BE2C (cell line): ENCODE measurements at places on chromosomes 5 and 9.

DNA sequence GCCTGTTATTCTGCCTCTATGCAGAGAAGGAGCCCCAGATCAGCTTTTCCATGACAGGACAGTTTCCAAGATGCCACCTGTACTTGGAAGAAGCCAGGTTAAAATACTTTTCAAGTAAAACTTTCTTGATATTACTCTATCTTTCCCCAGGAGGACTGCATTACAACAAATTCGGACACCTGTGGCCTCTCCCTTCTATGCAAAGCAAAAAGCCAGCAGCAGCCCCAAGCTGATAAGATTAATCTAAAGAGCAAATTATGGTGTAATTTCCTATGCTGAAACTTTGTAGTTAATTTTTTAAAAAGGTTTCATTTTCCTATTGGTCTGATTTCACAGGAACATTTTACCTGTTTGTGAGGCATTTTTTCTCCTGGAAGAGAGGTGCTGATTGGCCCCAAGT, 301 bp upstream of the IL4 start:
- DNase-seq, result no peak

GRCh38 chr5:15690611-15691010, 190.6 kb downstream of the FBXL7 start:
- no peak for DNase-seq

DNA sequence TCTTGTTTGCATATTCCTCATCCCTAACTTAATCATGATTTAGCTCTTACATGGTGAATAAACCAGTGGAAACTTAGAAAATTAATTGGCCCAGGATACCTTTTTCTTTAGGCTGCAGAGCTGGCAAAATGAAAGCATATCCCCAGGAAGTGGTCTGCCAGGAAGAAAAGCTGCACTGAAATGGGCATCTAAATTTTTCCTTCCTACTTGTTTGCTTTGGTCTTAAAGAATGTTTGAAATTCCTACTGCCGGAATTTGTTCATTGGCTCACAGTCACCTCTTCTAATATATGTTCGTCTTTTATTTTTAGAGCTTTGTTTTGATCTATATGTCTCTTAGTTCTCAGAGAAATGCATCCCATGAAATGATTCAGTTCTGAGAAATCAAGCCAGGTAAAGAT, 113.2 kb upstream of the ELL2 start:
- no peak for DNase-seq

- no peak for DNase-seq
Observed at GRCh38 chr9:136043441-136043991, 51.6 kb downstream of the NACC2 start.

DNA sequence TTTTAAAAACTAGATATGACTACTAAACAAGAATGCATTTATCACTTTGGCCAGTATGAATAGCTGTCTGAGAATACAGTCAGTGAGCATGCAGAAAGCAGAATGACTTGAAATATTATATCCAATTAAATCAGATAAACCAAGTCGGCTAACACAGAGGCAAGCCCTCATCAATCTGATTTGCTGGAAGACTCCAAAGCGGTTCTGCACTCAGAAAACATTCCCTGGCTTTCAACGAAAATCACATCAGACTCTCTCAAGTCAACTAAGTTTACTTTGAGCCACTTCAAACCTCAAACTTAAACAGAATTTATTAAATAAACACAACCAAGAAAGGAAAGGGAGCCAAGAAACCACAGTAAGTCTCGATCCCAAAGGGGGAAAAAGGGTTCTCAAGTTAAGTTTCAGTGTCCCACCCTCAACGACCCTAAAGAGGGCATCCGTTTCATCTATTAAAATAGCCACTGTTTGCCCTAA, 1.4 kb downstream of the MYO10 start:
- no peak for DNase-seq

DNA sequence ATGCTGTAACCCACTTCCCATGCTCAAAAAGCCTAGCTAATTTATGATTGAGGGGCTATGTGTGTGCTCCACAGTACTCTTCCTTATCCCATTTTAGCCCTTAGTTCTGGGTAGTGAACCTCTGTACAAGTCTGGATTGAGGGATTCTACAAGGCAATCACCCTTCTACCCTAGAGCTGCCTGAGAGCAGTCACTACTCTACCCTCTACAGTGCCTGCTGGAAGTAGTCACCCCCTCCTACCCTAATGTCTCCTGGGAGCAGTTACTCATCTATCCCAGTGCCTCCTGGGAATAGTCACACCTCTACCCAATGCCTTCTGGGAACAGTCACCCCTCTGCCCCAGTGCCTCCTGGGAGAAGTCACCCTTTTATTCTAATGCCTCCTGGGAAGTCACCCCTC, 150.6 kb downstream of the ATP10B start:
- DNase-seq, result no peak

DNA sequence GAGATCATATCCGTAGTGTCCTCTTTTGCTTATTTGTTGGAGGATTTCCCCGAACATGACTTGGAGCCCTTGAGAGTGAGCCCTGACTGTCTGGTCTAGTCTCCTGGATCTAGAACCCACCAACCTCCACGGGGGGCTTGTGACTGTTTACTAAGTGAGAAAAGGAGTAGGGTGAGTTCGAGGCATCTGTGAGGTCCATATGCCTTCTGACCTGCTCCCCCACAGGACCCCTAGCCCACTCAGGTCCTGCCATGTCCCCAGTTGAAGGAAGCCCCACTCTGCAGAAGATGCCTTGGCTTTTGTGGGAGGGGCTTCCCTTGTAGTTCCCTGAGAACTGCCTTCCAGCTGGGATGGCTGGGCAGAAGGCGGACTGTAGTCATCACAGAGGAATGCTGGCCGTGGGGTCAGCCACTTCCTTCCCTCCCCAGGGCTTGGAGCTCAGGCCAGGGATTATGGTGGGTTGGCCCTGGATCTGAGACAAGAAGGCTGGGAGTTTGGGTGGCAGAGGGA, 7.0 kb upstream of the IRF1 start:
- DNase-seq, result no peak

DNA sequence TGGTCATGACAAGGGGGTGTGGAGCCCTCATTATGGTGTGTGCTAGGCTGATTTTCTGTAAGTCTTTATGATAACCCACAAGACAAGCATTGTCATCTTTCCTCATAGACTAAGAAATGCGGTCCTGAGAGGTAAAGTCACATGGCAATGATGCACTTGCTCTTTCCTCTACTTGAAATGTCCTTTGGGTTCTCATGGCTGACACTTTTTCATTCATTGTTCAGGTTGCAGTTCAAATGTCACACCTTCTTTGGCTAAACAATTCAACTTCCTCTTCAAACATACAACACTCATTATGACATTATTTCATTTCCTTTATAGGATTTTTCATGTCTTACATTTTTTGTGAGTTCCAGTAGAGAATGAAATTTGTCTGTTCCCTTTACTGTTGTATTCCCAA, 323.6 kb upstream of the PRR16 start:
- DNase-seq, result no peak

DNA sequence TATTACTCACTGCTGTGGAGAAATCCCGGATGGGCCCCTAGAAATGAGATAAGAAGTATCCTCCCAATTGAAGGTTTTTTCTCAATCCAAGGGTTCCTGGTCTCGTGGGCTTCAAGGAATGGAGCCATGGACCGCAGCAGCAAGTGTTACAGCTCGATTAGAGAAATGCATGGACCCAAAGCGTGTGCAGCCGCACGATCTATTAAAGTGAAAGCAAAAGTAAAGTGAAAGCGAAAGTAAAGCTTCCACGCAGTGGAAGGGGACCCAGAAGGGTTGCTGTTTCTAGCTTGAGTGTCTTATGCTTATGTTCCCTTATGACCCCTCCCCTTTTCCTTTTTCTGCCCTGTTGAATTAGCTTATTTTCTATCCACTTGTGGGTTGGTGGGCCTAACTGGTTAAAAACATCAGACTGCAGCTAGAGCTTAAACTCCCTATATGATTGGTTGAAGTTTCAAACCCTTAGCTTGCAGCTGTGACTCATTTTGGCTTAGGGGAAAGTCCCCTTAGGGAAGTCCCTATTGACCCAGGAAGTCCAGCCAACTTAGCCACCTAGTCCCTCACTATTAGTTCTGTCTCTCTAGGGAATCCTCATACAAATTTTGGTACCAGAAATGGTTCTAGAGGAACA, 1111.8 kb downstream of the TAF11L14 start:
- no peak for DNase-seq

- DNase-seq, result no peak
Observed at GRCh38 chr5:94505327-94506068, 112.9 kb downstream of the KIAA0825 start.

GRCh38 chr5:103425686-103426454, 136.7 kb downstream of the NUDT12 start:
- DNase-seq, result no peak

DNA sequence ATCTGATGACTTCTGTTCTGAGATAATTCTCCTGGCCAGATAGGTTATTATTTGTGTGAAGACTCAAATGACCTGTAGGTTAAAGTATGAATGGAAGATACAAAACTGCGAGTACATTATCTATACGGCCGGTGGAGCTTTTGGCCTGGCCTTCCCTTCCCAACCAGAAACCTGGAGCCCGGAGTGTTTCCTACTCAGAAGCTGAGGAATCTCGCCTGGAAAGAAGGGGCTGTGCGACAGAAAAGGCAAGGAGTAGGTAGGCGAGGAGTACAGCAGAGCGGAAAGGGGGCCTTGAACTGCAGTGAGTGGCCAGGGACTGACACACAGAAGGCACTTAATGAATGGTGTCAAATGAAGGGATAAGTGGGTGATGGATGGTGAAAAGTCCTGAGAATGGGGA, 34.6 kb downstream of the ANGPTL2 start:
- DNase-seq, result no peak

DNA sequence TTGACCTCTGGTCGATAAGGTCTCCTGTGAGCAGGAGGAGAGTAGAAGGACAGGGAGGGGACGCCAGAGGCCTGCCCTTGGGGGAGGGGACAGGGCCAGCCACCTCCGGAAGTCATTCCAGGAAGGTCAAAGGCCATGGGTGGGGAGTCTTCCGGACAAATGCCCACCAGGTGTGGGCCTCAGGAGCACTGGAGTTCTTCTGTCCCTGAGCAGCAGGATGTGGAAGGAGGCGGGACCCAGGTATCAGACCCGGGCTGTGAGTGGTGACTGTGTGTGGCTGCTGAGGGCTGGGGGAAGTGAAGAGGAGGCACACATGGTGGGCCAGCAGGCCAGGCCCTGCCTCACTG, 13.9 kb downstream of the FGF18 start:
- DNase-seq, result no peak

GRCh38 chr5:177176175-177176711, 42.7 kb downstream of the NSD1 start:
- DNase-seq, result no peak

- no peak for DNase-seq
Observed at GRCh38 chr5:57715296-57715695, 232.7 kb upstream of the ACTBL2 start.

DNA sequence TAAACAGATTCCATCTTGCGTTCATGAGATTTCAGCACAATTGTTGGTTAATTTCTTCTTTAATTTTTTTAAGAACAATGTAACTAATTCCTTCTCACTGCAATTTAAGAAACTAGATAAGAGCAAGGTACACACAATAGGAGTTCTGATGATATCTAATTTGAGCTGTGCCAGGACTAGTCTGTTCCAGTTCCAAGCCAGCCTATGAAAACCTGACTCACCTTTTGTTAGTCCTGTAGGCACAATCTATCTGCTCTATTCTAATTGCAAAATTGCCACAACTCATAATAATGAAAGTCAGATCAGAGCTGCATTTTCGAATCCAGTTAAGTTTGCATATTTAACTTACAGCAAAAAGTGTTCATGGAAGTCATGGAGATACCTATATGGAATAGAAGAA, 494.1 kb upstream of the TUSC1 start:
- no peak for DNase-seq

- DNase-seq, result no peak
Observed at GRCh38 chr5:135386096-135386495, 12.9 kb downstream of the MACROH2A1 start.

DNA sequence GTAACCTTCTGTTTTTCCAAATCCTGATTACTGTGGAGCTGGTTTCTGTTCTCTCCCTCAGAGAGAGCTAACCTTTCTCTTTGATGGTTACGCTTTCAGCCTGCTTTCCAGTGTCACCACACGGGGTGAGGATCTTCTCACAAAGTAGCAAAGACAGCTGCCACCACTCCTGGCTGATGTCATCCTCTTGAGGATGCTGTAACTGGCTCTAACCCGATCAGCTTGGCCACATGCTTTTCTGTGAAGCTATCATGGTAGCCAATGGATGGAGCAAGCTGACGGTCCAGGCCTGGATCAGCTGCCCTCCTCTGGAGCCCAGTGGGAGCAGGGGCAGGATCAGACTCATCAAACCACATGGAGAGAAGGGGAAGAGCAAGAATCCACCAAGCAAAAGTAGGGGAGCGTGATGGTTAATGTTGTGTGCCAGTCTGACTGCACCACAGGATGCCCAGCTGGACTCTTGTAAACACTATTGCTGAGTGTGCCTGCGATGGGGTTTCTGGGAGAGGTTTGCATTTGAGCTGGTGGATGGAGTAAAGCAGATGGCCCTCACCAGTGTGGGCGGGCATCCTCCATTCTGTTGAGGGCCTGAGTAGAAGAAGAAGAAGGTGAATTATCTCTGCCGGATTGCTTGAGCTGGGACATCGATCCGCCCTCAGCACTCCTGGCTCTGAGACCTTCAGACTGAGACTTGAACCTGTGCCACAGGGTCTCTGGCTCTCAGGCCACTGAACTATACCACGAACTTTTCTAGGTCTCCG, 26.8 kb upstream of the ZNF354A start:
- DNase-seq, result no peak

DNA sequence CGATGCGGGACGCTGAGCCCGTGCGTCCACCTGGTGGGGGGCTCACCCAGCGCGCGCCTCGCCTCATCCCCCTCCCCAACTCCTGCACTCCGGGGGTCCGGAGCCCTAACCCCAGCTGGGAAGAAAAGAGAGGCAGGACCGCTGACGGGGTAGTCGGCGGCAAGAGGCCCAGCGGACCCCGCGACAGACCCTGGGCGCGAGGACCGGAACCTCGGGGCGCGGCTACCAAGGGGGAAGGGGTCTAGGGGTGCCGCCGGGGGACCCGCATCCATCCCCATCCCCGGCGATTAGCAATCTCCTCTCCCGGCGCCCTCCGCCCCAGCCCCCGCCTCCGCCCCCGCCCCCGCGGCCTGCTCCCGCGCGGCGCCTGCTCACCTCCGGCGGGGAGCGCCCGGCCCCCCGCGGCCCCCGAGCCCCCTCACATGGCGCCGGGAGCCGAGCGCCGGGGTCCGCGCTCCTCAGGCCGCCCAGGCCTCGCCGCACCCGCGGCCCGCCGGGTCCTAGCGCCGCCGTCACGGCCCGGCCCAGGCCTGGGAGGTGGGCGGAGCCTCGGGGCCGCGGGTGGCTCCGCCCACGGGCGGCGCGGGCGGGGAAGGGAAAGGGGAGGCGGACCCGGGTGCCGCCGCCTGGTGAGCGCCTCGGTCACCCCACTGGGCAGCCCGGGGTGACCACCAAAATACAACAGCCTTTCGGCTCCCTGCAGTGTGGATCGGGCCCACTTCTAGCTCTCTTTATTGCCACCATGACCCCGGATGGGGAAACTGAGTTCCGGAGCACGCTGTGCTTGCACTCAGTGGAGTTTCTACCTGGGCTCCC, at the start of gene ST6GALNAC6:
Gene ST6GALNAC6 (minus strand): TSS at position 476 of the 816 bp plus-strand sequence. CDS start 1,622 bp downstream, outside the sequence.
- DNase-seq, result peak; percentile 86

DNA sequence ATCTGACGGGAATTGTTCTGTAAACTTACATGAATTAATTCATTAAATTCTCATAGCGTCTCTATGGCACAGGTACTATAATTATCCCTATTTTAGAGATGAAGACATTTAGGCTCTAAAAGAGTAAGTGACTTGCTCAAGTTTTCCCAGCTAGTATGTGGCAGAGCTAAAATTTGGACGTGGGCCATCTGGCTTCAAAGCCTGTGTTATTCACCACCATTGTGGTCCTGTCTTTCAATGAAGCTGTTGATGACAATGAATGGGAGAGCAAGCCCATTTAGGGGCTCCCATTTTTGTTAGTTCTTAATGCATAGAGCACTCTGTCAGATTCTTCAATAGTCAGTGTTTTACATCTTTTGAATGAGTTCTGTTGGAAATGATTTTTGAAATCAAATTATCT, 236.0 kb upstream of the CD180 start:
- DNase-seq, result no peak
